ENCODE measurements at places on chromosomes 1 and 21.
A peak's percentile ranks its signal among the peaks of the same experiment; 100 is the strongest.

GRCh38 chr1:60705026-60705425 is 377.3 kb upstream of the NFIA start:
- no peak for DNase-seq

DNA sequence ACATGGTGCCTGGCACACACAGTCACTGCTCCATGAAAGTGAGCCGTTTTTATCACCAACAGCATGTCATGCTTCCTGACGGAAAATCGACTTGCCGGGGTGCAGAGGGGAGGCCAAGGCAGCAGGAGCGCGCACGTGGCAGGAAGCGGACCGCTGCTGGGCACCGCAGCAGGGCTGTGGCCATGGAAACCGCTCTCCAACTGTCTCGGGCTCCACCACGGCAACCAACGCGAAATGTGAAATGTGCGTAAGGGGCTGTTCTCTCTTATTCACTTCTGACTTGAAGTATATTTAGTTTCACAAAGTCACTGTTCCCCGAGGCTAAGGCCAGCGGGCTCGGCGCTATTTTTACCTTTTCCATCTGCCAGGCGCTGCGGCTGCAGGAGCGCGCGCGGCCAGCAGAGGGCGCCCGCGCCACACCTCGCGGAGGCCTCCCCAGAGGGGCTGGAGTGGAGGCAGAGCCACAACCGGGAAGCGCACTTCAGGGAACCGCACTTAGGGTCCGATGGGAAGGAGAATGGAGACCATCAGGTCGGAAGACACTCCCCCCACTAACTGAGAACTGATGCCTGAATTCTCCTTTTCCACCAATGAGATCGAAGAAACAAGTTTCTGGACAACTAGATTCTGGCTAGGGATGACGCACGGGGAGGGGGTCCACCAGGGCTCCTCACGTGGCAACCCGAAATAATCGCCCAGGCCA is 19.7 kb downstream of the RCC2 start:
- peak; percentile 84 for DNase-seq

- no peak for DNase-seq
Observed at GRCh38 chr1:156527584-156527983, 27.0 kb upstream of the MEF2D start.

GRCh38 chr1:107362468-107363140 is 221.8 kb downstream of the NTNG1 start:
- no peak for DNase-seq

GRCh38 chr21:45740088-45740440 is 96.5 kb downstream of the PCBP3 start:
- no peak for DNase-seq

DNA sequence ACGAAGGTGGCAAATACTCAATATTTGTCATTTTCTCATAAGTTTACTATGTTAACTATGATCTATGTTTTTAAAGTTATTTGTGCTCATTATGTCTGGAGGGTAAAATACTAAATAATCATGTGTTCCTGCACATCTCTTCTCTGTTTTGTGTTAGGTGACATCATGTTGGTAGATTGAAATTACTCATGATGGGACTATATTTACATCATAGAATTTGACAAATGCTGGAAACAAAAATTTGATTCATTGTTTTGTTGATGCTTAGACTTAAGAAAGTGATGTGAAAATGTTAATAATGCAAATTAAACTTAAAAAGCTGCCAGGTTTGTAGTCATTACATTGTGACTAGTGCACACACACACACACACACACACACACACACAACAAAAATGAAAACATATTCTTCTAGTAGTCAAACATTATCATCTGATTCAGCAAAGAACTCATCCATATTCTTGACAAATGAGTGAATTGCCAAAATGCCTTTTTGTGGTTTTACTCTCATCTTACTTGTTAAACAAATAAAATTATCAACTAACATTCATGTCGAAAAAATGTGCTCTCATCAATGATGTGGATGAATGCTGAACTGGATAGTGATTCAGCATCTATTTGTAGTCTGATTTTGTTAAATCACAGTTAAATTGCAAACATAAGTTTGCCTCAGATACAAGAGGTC is 870.7 kb downstream of the BRINP3 start:
- DNase-seq: no peak

All from suppressor macrophage (primary cell).